ENCODE measurements at places on chromosomes 3 and 15.

GRCh38 chr3:125633767-125634166 is 38.5 kb upstream of the OSBPL11 start:
- DNase-seq: no peak

GRCh38 chr3:43388915-43389314 is 102.6 kb downstream of the SNRK start:
- DNase-seq: no peak

GRCh38 chr15:49415638-49416037 is 7.4 kb upstream of the FGF7 start:
- DNase-seq: no peak

DNA sequence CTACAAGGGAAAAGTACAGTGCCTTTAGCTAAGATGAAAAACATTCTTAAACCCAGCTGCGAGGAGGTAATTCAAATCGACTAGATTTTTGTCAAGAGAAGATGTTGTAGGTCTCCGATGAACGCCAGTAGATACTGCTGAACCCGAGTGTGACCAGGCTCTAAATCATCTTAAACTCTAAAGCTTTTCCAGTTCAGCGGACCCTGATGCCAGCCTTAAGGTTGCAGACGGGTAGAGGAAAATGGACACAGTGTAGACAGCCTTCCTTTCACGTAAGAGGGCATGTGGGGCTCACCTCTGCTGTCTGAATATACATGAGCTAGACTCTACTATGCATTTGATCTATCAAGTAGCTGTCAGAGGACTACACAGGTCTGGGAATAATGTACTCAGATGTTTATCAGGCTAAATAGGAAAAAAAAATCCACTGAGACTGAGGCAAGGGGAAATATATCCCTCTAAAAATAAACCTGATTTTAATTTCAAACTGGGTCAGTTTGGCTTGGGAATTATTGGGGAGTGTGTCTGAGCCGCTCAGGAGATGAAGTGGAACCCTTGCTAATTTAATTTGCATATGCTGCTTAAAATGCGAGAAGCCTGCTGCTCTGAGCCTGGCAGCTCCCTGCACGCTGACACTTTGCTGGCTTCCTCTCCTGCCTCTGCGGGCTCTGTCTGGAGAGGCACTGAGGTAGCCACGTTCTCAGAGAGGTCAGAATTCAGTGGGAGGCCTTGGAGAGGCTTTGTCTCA is 151.9 kb downstream of the CADPS start:
- DNase-seq: no peak

DNA sequence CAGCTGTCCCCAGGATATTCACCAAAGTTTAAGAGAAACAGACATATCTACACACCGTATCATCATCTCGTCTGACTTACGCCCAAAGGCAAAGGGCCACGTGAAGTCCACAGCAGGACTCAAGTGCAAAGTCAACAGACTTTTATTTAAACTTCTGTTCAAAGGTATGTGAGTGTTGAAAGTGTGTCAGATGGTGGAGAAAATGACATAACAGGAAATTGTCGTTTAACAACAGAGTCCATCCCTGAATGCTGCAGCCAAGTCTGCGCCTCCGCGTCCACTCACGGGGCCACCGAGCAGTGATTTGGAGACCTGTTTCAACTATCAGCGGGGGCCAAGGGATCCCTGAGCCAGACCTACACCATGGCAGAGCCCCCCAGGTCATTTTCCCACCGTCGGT is 165.6 kb downstream of the XXYLT1 start:
- no peak for DNase-seq

- no peak for DNase-seq
Observed at GRCh38 chr3:60720736-60721135, 530.5 kb downstream of the FHIT start.

- DNase-seq: no peak
Observed at GRCh38 chr15:58309963-58310928, 121.5 kb upstream of the LIPC start.

Data from stimulated activated naive CD8-positive, alpha-beta T cell treated with anti-CD3 and anti-CD28 coated beads, Interleukin-15, Interleukin-2, amounts not matched to agents 100 U/mL and 50 U/mL, for 24 hours (primary cell).